Dermis blood vessel endothelial cell (primary cell): ENCODE measurements at places on chromosomes 3 and 15. TPM values are rescaled to one million over a fixed set of nuclear protein-coding genes. Genes with fewer than 3 reads are reported as not detected.

GRCh38 chr3:29534006-29534405, 253.1 kb downstream of the RBMS3 start:
- peak; percentile 91 for DNase-seq

- DNase-seq: no peak
These were observed 28.1 kb downstream of the CLK3 start for GRCh38 chr15:74643665-74644204.

GRCh38 chr3:128573707-128574162, 76.9 kb downstream of the RPN1 start:
- DNase-seq: peak; percentile 84

ILDR1 gene
- total RNA-seq: not detected in 2 replicates

PRR20G gene
- total RNA-seq: not detected in 2 replicates

DNA sequence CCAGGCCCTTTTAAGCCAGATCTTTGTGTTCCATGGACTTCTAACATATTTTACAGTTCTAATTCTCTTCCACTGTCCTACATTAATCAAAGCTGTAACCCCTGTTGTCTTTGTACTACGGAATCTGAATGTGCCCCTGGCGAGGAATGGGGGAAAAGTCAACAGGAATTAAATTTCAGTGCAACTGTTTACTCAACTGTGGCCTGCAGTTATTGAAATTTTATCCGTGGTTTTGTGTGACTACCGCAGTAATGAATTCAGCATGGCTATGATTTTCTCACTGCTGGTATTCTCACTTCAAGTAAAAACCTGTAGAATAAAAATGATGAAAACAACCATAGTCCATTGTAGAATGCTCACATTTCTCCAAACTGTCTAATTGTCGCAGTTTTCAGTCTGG, 388.0 kb downstream of the FOXP1 start:
- DNase-seq: no peak

GRCh38 chr15:80350941-80351610, 53.1 kb upstream of the ARNT2 start:
- DNase-seq: no peak

DNA sequence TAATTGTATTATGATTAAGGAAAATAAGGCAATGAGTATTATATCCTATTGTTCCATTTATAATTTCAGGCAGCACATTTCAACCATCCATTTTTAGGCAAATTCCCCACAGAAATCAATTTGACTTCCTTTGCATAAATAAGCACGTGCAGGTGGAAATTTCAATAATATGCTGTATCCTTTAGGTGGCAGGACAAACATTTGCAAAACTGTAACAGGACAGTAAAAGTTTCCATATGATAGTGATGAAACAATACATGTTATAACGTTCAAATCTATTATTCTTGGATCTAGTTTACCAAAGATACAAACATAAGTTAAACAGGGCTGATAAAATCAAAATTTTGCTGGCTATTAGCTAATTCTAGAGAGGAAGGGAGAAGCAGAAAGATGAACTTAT, 8.5 kb downstream of the UACA start:
- no peak for DNase-seq

IQSEC1 gene
- 63.1 and 83.7 TPM in 2 replicates for total RNA-seq

- no peak for DNase-seq
These were observed 12.3 kb downstream of the LRIG1 start for GRCh38 chr3:66488492-66488891.

GRCh38 chr3:172204716-172205115, 165.3 kb downstream of the FNDC3B start:
- DNase-seq: no peak

- DNase-seq: peak; percentile 74
These were observed 17.5 kb upstream of the GASK1A start for GRCh38 chr3:42961633-42962032.
